NCI-H524 treated with DMSO at 0.1 percent for 48 hours (cell line): ENCODE measurements at places on chromosomes 5 and 9.
A peak's percentile ranks its signal among the peaks of the same experiment; 100 is the strongest.

- no peak for DNase-seq
Measured at GRCh38 chr5:57863661-57864060, 381.1 kb upstream of the ACTBL2 start.

GRCh38 chr5:87954121-87954520 lies 314.5 kb downstream of the TMEM161B start:
- DNase-seq: no peak

- DNase-seq: no peak
Measured at GRCh38 chr9:126183266-126183665, 143.4 kb upstream of the MVB12B start.

- no peak for DNase-seq
Measured at GRCh38 chr5:36325196-36325595, 23.5 kb upstream of the RANBP3L start.

DNA sequence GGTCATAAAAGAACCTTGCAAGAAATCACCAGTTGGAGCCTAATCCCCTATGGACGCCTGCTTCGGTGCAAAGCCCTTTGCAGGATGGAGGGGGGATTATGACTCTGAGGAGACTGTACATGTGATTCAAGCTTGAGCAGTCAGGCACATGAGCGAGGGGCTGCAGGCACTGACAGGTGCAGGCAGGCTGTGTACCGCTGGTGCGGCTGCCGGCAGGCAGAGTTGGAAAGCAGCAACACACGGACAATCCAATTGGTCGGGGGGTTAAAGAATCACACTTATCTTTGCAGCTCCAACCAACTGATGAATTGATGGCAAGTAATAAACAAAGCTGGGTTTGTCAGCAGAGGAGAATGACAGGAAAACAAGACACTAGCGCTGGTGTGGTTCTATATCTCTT lies 5.7 kb downstream of the WHRN start:
- peak; percentile 94 for DNase-seq

DNA sequence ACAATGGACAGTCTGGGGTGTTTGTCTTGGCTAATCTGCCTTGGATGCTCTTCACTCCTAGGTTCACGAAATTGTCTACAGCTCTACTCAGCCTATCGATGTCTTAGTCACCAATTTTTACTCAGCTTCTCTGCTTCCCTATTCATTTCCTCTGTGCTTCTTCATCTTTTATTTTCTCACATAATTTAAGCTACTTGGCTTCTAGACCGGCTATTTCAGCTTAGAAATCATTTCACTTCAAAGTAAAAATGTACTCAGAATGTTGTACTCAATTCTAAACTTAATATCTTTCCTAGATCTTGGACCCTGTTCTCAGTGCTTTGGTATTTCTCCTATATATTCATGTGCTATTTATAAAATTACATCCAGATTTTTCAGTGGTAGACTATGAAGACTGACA lies 430.0 kb upstream of the FTMT start:
- no peak for DNase-seq

GRCh38 chr9:7346144-7346543 lies 453.4 kb downstream of the DMAC1 start:
- no peak for DNase-seq

DNA sequence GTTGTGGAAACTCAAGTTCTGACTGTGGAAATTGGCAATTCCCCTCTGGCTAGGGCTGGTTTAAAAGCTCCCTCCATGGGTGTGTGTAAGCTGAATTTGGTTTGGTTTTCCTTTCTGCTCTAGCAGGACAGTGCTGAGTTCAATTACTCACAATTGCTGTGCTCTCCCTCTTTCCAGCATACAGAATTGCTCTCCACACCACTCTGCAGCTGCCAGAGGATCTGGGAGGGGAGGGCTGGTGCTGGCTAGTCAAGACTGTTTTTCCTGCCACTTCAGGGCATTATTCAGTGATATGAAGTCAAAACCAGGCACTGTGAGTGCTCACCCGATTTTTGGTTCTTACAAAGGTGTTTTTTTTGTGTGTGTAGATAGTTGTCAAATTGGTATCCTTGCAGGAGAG lies 336.9 kb upstream of the SLC24A2 start:
- DNase-seq: no peak

DNA sequence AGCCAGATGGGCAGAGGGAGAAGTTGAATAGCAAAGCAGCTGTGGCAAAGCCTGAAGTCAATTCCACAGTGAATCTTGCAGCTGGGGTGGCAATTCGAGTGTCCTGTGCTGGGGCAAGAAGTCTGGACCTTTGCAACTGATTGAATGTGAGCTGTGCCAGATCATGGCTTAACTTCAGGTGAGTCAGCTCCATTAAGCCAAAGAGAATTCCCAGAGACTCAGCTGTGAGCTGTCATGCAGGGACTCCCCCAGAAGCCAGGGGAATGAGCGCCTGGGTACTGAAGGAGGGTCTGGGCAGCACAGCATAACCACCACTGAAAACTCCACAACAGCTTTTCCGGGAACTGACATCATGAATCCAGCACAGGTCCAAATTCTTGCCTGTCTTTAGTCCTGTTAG lies 153.5 kb upstream of the TRPC7 start:
- DNase-seq: peak; percentile 56

DNA sequence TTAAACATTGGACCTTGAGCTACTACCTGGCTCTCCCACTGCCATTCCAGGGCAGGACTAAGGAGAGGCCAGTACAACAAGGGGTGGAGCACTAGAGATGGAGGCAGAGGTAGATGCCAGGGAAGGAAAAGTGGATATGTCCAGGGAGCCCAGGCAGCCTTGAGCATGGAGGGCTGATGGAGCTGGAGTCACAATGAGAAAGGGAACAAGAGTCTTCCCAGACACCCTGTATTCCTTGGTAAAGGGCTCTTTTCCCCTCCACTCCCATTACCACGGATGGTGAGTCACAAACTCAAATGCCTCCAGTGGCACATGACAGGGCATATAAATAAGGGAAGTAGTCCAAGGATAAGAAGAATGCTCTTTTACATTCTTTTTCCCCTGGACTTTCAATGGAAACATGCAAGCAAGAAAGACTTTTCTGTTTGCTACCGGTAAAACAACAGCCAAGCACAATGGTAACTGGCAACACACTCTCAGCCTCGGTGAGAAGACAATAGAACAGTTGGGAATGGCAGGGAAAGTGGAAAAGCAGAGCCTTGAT lies 16.7 kb downstream of the ERAP1 start:
- no peak for DNase-seq

DNA sequence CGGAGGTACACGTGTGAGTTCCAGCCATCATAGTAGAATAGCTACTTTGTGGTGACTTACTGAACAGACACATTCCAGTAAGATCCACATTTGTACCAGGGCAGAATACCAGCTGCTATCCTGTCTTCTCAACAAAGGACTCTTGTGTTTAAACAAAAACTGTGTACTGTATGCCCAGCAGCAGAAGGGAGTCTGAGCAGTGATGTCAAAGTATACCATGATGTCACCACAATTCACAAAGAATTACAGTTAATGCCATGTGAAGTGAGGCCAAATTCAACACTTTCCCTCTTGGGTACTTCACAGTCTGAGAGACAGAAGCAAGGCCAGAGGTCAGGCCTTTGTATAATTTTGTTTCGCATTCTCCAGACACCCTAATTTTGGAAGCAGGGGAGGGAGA lies 137.0 kb downstream of the ADAMTSL1 start:
- no peak for DNase-seq

GRCh38 chr9:96618209-96619123 lies 1.2 kb downstream of the CDC14B start:
- no peak for DNase-seq

- no peak for DNase-seq
Measured at GRCh38 chr9:136275655-136276429, 28.1 kb downstream of the CCDC187 start.

- no peak for DNase-seq
Measured at GRCh38 chr9:82675102-82675501, 387.8 kb downstream of the RASEF start.

DNA sequence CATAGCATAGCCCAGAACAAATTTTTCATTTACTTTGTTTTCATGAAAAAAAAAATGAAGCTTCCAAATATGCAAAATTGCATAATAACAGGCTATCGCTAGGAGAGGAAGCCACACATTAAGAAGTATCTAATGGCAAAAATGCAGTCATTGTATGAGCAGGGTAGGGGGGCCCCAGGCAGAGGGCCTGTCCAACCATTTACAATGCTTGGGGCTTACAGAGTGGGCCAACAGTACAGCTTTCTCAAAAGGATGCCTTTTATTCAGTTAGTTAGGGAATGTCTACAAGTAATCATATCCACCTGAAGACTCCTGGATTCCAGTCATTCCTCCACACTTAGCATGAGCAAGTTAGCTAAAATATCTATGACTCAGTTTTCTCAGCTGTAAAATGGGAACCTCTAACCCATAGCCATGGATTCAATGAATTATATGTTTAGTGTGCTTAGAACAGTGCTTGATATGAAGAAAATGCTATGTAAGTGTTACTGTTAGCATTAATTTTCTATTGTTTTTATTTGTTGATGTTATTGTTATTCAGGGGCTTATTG lies 117.7 kb downstream of the GAS1 start:
- no peak for DNase-seq

GRCh38 chr9:87685441-87685840 lies 40.5 kb upstream of the CTSL start:
- DNase-seq: no peak

DNA sequence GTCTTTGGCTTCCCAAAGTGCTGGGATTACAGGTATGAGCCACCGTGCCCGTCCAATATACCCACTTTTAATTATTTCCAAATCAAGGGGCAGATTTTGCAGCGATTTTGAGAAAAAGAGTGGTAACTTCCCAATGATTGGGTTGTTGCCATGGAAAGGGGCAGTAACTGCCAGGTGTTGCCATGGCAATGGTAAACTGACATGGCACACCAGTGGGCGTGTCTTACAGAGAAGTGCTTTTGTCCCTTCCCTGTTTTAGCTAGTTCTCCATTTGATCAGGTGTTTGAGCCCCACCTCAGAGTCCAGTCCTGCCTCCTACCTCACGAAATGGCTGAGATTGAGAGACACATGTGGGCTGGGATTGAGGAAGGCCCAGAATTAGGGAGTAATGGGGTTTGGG lies 86.3 kb upstream of the IER5L start:
- no peak for DNase-seq

GRCh38 chr9:136082496-136083361 lies 12.4 kb downstream of the NACC2 start:
- no peak for DNase-seq

GRCh38 chr9:134598884-134599245 lies 42.7 kb upstream of the COL5A1 start:
- DNase-seq: no peak

GRCh38 chr5:6636293-6636692 lies 3.1 kb downstream of the SRD5A1 start:
- DNase-seq: no peak

- no peak for DNase-seq
Measured at GRCh38 chr9:71762900-71763653, 5.2 kb downstream of the CEMIP2 start.

- DNase-seq: no peak
Measured at GRCh38 chr5:8730194-8730593, 815.7 kb downstream of the SEMA5A start.

GRCh38 chr9:130029223-130029973 lies 13.6 kb downstream of the FNBP1 start:
- DNase-seq: no peak

- DNase-seq: no peak
Measured at GRCh38 chr9:37761511-37761910, 7.9 kb downstream of the TRMT10B start.

- no peak for DNase-seq
Measured at GRCh38 chr5:96781031-96781971, 26.4 kb downstream of the ERAP1 start.

- no peak for DNase-seq
Measured at GRCh38 chr5:1294835-1295649, at the start of gene TERT. TSS of gene TERT (minus strand) at chr5:1295068. CDS start at chr5:1294989, 79 bp downstream.

DNA sequence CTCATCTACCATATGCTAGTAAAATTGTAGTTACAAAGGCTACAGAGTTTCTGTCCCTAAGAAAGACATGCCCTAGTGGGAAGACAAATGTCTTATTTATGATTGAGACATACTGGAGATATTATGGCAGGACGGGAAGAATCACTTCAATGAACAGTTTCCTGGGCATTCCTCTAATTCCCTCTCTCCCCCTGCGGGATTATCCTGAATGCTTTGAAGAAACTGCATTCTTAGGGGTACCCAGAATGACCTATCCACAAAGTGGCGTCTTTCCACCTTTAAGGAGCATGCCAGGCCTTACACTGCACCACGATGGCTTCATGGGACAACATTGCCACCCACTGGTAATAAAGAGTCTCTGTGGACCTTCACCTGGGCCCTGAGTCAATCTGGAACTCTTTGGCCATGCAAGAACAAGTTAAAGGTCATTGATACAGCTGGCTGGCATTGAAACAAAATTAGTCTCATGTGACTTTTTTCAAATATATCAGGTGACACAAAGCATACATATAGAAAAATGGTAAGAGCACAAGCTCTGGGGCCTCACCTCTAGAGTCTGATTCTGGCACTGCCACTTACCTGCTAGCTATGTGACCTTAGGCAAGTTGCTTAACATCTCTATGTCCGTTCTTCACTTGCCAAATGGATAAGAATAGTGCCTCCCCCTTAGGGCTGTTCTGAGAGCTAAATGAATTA lies 32.0 kb downstream of the ANKRD55 start:
- DNase-seq: peak; percentile 40

- no peak for DNase-seq
Measured at GRCh38 chr9:99881769-99882168, 24.7 kb upstream of the STX17 start.

- DNase-seq: no peak
Measured at GRCh38 chr9:120901755-120902568, 24.6 kb downstream of the TRAF1 start.

GRCh38 chr9:123216251-123216797 lies 52.1 kb downstream of the STRBP start:
- no peak for DNase-seq
